ENCODE measurements at places on chromosomes 5 and 9.

GRCh38 chr5:151598984-151599383 is 7.9 kb upstream of the FAT2 start:
- DNase-seq: no peak

GRCh38 chr5:126917918-126918614 is 112.3 kb downstream of the MARCHF3 start:
- DNase-seq: no peak

DNA sequence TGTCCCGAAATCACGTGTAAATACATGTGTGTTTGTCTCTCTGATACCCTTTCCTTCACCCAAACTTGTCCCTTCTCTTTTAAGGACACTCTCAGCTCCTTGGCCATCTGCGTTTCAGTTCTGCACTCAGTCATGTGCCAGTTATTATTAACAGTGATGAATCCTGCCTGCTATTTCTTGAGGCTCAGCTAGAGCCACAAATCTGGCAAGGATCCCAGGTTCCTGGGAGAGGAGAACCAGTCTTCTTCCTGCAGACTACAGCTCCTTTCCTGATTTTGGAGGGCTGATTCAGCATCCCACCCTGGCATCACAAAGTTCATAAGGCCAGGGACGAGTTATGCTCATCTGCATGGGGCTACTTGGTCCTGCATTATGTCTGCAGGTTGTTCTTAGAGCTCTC is 5.6 kb downstream of the MAMDC2 start:
- DNase-seq: peak; percentile 78

- no peak for DNase-seq
Measured at GRCh38 chr9:121299467-121300282, 31.7 kb downstream of the GSN start.

DNA sequence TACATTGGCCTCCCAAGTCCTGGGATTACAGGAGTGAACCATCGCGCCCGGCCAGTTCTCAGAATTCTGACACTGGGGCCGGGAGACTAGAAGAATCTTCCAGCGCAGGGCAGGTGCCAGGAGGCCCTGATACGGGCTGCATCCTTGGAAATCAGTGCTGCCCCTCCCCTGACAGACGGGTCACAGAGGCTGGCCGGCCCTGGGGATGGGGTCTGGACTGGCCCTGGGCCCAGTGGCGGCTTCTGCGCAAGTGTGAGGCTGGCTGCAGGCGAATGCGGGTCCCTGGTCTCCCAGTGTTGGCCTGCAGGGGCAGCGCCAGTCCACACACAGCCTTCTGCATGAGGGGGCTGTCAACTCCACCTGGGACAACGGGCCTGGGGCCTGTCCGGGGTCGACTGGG is 831 bp upstream of the TBC1D9B start:
- no peak for DNase-seq

- DNase-seq: no peak
Measured at GRCh38 chr9:128292009-128292408, 15.9 kb downstream of the SWI5 start.

DNA sequence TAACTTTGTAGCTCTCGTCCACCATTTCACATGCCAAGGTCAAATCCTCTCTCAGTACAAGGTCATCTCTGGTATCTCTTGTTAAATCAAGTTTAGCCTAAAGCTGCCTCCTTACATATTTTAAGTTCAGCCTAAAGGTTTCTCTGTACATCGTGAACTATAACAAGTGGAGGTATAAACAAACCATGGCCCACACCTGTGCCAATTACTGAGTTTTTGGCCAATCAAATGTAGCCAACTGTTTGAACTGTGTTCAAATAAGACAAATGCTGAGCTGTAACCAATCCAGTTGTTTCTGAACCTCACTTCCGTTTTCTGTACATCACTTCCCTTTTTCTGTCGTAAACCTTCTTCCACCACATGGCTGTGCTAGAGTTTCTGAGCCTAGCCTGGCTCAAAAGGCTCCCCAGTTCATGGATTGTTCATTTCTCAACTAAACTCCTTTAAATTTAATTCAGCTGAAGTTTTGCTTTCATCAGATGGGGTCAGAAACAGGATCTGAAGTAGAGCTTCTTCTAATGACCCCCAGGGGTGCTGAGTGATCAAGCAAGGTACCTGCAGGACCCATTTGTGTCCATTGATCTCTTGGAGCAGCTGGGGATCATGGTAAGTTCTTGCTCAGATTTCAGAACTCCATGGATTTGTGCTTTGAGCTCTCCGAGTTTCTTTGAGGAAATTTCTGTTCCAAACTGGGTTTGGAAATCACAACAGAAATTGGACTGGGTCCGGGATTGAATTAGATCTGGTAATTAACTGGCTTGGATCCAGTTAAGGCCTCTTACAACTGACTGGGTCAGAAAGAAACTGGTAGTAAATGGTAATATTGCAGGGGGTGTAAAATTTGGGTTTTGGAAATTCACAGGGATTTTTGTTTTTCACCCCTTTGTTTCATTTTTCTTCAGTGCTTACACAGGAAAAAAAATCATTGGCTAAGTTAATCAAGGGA is 11.0 kb upstream of the NANS start:
- DNase-seq: no peak

DNA sequence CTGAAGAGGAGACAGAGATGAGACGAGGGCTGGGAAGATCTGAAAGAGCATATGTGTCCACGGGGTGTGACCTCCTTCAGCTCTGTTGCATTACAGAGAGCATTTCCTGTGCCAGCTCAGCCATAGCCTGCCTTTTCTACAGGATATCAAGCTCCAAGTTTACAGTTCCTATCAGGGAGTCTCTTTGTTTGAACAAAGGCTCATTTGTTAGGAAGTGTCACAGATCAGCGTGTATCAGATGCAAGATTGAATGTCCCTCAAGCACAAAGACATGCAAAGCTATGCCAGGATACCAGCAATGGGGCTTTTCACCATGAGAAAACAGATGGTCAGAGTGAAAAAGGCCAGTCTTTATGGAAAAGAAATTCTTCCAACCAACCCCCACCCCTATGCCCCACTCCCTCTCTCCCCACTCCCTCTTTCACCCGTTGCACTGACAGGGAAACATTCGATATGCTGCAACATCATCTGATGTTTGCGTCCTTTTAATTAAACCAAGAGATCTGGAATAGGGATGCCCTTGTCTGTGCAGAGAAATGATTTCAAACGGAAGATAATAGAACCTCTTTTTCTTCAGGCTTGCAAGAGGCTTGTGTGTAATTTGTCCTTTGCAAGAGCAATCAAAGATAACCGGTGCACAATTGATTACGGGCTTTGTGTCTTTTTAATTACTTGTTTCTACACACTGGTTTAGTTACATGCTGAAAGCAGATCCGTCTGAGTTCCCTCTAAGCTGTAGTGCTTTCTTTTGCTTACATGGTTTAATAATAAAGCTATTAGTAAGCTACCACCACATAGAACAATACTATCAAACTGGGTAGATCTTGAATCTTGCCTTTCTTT is 263.1 kb upstream of the RGMB start:
- no peak for DNase-seq

GRCh38 chr9:79665369-79665768 is 93.6 kb downstream of the TLE4 start:
- no peak for DNase-seq

GRCh38 chr5:54457094-54457862 is 1.8 kb downstream of the HSPB3 start:
- no peak for DNase-seq

DNA sequence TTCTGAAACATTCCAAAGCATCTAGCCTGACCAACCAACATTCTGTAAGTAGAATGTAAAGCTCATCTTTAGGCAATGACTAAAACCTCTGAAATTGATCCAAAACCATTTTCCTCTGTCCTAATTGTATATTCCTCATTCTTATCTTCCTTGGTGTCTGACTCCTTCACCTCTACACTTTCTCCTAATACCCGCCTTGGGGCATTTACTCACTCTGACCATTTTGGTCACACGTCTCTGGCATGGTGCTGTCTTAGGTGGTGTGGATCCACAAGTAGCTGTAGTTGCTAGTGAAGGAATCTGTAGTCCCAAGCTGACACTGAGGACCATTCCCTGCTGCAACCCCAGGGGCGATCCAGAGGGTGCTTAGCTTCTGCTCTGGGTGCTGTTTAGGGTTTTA is 40.8 kb upstream of the LMNB1 start:
- DNase-seq: no peak

DNA sequence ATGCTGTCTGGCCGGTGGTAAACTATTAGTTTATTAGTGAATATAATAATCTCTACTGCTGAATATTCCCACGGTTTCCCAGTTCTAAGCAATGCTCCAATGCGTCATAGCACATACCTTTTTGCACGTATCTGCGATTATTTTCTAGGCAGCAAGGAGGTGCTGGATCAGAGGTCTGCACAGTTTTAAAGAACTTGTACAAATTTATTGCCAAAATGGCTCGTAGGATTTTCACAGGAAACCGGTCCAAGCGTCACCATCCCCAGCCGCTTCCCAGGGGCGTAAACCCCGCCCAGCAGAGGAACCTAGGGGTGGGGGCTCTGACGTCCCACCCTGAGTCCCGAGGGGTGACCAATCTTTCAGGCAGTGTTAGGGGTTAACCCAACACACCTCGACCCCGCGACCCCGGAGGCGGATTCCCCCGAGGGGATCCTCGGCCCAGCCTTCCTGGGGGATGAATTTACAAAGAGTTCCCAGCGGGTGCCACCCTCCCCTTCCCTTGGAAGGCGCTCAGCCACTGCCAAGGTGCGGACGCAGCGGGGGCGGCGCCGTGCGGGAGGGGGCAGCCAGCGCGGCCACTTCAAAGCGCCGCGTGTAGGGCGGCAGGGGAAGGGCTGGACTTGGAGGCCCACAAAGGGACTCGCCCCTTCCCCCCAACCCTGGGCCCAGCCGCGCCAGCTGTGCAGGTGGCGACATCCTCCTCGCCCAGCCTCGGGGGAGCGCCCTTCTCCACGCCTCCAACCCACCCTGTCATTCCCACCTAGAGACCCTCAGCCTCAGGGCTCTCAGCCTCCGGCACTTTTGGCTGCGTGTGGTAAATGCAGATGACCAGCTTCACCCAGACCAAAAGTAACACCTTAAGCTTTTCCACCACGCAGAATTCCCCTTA is 43.5 kb upstream of the TCF7 start:
- DNase-seq: no peak

DNA sequence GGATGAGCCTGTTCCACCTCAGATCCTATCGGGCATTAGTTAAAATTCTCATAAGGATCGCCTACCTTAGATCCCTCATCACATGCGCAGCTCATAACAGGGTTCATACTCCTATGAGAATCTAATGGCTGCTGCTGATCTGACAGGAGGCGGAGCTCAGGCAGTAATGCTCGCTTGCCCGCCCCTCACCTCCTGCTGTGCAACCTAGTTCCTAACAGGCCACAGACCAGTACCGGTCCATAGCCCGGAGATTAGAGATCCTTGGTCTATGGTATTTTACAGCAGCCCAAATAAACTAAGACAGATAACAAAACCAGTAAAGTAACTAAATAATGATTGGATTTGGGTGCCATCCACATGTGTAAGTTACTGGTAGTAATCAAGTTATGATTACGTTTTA is 17.5 kb downstream of the GOLPH3 start:
- no peak for DNase-seq

DNA sequence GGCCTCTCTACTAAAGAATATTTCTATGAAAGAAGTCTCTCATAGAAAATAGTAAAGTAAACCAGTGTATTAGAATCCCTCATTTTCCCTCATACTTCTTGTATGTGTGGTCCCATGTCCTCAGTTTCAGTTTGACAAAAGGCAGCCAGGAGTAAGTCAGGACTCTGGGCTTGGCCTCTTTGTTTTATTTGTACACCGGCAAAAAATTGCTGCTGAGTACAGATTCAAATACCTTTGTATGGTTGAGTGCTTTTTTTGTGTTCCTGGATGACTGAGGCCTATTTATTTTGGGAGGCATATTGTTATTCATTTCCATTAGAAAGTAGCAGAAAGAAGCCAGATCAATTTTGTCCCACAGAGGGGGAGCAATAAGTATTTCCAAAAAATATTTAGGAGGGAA is 47.3 kb upstream of the CEP78 start:
- DNase-seq: no peak

GRCh38 chr5:118577621-118578020 is 410.7 kb downstream of the DTWD2 start:
- DNase-seq: no peak

DNA sequence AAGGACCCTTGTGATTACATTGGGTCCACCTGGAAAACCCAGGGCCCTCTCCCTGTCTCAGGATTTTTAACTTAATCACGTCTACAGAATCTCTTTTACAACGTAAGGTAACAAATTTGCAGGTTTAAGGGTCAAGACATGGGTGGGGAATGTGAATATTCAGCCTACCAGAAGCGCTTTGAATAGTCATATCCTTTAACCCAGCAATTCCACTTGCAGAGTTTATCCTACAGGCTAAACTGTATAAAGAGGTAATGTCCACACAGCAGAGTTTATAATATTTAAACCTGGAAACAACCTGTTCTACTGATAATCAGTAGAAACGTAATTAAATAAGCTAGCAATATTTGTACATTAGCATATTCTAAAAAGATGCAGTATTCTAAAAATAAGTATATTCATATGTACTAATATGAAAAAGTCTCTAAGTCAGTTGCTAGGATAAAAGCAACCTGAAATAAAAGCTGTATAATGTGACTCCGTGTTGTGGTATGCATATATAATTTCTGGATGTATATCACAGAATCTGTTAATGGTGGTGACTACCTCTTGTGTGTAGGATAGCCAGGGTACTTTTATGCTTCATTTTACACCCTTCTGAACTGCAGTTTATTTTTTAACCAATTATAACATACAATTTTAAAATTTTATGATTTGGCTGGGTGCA is 14.1 kb upstream of the NIPAL4 start:
- no peak for DNase-seq

GRCh38 chr5:61623401-61624069 is 291.5 kb downstream of the ZSWIM6 start:
- no peak for DNase-seq

- DNase-seq: no peak
Measured at GRCh38 chr5:175003531-175003930, 279.1 kb downstream of the MSX2 start.

DNA sequence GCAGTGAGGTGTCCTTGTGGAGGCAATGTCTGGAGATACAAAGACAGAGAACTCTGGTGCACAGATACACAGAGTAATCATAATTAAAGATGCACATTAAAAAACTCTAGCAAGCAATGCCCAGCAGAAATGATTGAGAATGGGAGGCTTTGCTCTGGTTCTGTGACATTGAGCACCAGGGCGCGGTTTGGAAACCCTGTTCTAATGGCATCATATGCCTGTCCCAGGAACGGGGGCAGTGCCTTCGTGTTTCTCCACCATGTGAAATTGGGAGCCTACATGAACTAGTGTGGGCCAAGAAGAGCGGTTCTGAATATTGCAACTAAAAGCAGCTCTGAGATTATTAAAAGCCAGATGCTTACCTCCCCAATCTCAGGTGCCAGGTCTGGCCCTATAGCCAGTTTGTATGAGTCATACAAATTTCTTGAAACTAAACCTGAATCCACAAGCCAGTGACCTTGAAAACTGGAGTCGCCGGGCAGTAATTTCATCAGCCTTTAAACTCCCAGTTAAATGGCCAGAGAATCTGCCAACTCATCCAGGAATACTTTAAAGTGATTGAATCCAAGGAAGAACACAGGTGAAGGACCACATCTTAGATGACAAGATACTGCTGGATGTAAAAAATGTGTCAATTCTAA is 22.2 kb upstream of the CTSL start:
- no peak for DNase-seq
